ENCODE measurements at places on chromosomes 16 and 17.

GRCh38 chr16:16861546-16861945 lies 482.6 kb downstream of the NPIPA7 start:
- DNase-seq = peak; percentile 72

DNA sequence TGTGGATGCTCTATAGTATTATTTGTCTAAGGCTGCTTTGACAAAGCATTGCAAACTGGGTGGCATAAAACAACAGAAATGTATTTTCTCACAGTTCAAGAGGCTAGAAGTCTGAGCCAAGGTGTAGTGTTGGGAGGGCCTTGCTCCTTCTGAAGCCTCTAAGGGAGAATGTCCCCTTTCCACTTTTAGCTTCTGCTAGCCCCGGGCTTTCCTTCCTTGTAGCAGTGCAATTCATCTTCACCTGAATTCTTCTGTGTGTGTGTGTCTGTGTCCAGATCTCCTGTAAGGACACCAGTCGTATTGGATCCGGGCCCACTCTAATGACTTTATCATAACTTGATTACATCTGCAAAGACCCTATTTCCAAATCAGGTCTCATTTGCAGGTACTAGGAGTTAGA lies 18.1 kb downstream of the KCNJ16 start:
- no peak for DNase-seq

DNA sequence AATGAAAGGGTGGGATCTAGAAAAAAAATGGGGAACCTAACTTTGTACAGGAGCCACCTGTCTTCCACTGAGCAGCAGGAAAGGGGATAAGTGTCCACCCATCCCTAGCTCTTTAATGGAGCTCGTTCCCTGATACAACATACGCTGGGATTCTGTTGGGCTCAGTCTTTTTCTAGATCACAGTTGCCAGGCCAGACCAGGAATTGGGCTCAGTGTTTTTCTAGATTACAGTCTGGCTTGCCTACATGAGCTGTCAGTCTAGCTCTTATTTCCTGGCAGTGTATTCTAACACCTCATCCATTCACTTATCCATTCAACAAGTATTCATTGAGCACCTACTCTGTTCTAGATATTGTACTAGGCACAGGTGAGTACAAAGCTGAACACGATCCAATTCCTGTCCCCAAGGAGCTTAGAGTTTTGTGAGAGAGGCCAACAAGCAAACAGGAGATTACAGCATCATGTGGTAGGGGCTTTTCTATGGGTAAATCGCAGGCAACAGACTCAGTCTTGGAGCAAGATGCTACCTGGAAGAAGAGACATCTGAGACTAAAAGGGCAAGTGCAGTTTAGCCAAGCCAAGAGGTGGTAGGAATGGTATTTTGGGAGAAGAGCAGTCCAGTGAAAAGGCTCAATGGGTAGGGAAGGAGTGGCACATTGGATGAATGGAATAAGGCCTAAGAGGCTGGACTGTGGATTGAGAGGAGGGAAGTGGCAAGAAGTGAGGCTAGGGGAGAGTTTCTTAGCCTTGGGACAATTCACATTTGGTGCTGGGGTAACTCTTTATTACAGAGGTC lies 138.0 kb upstream of the HS3ST2 start:
- no peak for DNase-seq

DNA sequence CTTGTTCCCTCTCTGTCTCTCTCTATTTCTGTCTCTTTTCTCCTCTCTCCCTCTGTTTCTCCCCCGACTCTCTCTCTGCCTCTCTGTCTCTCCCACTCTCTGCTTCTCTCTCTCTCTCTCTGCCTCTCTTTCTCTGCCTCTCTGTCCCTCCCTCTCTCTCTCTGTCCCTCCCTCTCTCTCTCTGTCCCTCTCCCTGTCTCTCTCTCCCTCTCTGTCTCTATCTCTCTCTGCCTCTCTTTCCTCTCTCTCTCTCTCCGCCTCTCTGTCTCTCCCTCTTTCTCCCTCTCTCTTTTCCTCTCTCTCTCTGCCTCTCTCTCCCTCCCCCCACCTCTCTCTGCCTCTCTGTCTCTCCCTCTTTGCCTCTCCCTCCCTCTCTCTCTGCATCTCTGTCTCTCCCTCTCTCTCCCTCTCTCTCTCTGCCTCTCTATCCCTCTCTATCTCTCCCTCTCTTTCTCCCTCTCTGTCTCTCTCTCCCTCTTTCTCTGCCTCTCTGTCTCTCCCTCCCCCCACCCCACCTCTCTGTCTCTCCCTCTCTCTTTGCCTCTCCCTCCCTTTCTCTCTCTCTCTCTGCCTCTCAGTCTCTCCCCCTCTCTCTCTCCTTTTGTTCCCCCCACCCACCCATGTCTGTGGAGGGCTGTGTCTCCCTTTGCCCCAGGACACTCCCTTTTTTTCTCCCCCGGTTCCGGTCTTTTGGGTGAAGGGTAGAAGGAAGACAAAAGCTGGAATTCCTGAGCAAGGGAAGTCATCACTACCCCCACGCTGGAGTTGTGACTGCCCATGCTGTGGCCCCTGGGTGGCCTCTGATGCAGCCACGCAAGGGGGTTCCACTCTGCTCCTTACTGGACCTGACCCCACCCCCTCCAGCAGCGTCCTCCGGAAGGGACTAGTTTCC lies 27.1 kb upstream of the MGAT5B start:
- DNase-seq = no peak

DNA sequence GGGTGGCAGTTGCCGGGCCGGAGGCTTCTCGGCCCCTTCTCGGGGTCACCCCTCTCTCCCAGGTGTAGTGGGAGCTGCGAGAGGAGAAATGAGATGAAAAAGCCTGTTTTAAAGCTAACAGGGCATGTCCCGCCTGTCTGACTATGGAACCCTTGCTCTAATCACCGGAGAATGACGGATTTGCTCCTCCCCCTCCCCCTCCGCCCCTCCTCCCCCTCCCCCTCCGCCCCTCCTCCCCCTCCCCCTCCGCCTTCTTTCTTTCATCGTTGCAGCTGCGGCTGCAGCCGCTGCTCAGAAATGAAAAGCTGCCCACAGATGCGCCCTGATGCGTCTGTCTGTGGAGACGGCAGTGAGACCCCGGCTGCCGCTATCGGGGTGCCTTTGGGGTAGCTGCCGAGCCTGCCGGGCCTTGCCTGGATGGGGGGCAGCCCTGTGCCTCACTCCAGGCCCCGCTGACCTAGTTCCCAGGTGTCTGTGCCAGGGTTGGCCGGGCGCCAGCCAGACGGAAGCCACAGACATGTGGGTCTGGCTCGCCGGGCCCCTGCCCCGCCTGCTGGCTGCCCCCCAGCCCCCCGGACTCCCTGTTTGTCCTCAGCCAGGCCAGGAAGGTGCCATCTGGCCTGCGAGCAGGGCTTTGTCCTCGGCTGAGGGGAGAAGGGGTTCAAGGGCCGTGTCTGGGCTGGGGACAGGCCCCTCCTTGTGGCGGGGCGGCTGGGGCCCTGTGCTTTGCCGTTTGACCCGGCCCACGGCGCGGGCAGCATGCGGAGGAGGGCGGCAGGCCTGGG lies 37.7 kb downstream of the GINS2 start:
- no peak for DNase-seq

DNA sequence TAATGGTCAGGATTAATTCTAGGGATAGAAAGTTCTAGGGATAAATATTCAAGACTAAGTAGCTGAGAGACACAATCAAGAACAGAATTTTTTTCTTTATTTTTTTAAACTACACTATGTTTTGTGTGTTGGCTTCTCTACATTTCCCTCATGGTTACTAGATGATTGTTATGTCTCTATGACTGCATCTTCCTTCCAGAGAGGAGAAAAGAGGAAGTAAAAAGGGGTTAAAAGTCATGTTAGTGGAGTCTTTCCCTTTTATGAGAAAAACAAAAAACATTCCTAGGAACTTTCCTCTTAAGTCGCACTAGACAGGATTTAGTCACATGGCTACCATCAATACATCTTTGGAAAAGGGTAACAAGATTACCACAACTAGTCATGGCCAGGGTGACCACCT lies 375.0 kb downstream of the KCNJ2 start:
- no peak for DNase-seq

- no peak for DNase-seq
These were observed 4.3 kb downstream of the SPPL2C start for GRCh38 chr17:45848868-45849535.

DNA sequence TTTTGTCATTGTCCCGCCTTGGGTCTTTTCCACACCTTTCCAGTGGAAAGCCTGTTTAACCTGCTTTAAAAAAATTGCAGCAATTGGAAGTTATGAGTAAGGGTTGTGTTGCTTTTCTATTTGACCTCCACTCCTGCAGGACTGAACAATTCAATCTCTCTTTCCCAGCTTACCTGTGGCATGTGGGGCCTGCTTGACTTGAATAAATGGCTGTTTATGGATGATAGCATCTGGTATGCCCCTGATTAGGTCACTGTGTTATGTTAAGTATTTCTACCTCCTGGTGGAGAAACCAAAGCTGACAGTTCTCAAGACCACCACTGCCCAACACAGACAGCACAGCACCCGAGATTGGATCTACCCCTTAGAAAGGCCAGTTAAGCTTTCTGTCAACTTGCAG lies 64.8 kb upstream of the NOG start:
- no peak for DNase-seq

DNA sequence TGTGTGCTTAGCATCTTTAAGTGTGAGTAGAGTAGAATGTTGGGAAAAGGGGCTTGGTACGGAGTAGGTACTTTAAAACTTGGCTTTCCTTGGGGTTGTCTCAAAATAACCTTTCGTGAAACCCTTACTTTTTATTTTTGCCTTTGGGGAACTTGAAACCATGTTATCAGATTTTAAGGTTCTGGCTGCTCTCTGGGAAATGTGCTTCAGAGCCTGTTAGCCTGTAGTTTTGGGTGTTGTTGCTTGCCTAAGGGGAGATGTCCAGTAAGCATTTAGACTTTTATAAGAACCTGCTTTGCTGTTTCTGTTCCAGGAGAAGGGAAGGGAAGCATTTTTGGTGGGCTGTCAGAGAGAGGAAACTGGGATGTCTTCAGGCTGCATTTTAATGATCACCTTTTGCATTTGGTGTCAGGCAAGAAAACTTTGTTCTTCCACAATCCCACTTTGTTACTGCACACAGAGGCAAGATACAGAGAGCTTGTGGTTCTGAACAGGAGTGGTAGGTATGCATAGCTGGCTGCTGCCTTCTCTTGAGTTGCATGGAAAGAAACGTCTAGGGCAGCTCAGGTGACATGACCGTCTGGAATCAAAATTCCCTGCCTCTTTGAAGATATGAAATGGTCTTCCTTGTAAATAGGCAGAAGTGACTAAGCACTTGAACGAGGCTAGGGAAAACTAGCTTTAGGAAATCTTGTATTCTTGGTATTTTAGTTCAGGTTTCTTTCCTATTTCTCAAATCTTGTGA lies 1.7 kb downstream of the RABEP1 start:
- DNase-seq = no peak

- DNase-seq = no peak
These were observed 1.2 kb upstream of the TAOK1 start for GRCh38 chr17:29388937-29389336.

DNA sequence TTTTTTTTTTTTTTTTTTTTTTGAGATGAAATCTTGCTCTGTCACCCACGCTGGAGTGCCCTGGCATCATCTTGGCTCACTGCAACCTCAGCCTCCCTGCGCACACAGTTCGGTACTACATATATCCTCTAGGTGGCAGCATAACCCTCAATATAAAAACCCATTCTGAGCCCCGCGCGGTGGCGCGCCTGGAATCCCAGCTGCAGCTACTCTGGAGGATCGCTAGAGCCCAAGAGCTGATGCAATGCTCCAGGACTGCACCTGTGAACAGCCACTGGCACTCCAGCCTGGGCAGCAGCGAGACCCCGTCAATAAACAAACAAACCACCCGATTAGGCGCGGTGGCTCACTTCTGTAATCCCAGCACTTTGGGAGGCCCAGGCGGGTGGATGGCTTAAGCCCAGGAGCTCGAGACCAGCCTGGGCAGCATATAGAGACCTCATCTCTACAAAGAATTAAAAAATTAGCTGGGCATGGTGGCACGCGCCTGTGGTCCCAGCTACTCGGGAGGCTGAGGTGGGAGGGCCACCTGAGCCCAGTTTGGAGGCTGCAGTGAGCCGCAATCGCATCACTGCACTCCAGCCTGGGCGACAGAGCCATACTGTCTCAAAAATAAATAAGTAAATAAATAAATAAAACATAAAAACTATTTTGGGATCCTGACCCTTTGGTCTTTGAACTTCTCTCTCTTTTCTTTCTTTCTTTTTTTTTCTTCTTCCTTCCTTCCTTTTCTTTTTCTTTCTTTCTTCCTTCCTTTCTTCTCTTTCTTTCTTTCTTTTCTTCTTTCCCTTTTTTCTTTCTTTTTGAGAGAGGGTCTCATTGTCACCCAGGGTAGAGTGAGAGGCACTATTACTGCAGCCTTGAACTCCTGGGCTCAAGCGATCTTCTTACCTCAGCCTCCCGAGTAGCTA lies 15.4 kb upstream of the AKAP10 start:
- DNase-seq = peak; percentile 76

DNA sequence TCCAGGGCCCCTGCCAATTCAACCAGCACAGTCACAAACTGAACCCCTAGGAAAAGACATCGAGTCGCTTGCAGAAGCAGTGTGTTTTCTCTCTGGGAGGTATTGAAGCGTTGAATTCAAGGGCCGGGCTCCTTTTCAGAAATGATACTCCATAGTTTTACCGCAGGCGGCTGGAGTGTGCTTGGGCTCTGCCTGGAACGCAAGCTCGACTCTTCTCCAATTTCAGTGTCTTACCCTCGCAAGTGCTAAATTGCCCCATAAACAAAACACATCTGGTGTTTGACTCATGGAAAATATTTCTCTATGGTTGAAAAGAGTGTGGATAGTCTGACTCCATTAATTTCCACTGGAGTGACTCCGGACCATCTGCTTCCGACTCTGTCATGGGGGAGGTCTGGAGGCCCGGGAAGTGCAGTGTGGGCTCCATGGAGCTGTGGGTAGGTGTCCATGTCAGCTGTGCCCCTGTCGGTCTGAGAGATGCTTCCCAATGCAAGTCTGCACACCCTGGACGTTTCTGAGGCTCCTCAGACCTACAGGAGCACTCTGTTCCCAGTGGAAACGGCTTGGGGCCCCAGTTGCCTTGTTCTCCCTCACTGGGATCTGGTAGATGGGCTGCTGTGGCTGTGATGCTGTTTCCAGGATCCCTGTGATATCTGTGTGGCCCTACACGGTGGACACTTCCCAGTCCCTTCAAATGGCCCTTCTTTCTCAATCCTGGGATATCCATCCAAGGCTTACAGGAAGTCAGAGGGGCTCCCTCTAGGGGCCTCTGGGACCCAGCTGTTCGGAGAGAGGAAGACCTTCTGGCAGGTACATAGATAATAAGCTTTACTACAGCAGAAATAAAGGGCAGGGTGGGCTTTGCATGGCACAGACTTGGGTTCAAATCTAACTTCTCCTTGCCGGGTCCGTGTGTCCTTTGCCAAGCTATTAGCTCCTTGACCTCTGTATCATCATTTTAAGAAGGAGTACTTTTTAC lies 119.8 kb upstream of the CDH13 start:
- DNase-seq = no peak

DNA sequence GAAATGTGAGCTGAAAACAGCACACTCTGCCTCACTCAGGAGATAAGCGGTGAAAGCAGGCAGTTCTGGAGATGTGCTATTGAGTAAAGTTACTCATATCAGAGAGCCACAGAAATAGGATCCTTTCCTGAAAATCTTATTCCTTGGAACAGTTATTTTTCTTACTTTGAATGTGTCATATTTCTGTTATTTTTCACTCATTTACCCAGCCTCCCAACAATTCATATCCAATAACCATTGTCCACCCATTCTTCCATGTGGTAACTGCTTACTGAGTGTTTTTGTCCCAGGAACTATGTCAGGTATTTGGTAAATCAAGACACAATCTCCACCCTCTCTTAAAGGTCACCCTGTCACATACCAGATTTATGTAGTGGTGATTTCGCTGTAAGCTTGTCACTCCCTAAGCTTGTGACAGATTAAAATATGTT lies 144.9 kb downstream of the PARN start:
- no peak for DNase-seq

All from neural crest cell (in vitro differentiated cells).